ENCODE measurements at places on chromosomes 1 and 21.
A peak's percentile ranks its signal among the peaks of the same experiment; 100 is the strongest.

DNA sequence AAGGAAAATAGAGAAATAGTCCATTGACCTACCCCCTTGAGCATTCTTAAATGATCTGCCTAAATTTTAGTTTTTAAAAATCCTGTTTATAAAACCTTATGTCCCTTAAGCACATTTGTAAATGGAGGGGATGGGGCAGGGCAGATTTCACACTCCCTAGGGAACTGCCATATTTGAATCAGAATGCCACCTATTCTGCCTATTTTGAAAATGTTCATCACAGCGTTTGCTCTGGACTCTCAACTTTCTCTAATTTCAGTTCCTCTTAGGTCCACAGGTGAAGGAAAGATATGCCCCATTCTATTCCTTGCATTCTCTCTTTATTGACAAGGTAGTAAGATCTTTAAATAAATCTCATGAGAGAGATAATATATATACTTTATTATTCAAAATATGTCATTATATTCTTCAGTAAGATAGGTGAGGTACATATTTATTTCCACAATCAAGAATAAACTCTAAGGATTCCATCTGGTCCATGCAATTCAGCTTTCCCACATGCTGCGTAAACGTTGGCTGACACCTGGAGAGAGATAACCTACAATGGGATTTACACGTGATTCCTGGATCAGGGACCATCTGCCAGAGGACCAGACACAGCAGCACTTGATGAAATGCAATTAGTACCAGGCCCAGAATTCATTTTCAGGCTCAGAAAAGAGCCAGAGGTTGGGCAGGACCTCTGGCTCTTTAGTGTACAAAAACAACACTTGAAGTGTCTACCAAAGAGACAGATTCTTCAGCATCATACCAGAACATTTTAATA is 1.2 kb upstream of the LPGAT1 start:
- DNase-seq: no peak

DNA sequence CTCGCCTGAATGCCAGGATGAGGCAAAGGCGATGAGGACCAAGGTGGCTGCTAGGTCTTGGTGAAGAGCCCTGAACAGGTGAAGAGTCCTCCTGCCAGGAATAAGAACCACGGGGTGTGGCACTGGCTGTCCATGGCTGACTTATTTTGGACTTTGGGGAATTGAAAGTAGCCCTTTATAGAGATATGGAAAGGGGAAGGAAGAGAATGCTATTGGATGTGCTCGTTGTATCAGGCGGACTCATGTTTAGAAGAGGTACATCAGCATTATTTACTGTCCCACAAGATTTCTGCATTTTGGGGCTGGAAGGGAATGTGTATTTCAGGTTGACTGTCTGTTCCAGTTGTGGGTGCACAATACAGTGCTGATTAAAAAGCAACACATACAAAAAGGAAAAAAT is 465.8 kb downstream of the DSCAM start:
- DNase-seq: no peak

GRCh38 chr1:168638884-168639283 is 62.5 kb downstream of the XCL1 start:
- no peak for DNase-seq

DNA sequence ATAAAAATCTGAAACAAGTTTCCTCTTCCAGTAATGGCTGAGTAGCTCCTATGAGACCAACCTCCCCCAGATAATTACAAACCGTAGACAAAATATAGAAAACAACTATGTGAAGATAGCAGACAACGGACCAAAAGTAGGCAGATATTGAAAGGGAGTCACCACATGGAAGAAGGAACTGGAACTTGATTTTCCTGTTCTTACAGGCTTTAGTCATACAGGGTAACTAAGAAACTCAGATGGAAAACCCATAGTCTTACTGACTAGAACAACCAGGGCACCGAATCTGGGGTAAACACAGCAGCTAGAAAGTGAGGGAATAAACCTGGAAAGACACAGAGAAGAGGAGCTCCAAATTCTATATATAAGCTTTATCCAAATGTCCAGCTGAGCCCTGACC is 26.0 kb downstream of the LMX1A start:
- no peak for DNase-seq

- no peak for DNase-seq
Observed at GRCh38 chr21:32732544-32732943, 4.7 kb upstream of the SYNJ1 start.

- DNase-seq: peak; percentile 91
Observed at GRCh38 chr21:42080788-42081083, 9.6 kb downstream of the UMODL1 start.

- DNase-seq: no peak
Observed at GRCh38 chr1:158932171-158932570, 819 bp downstream of the PYHIN1 start.

- no peak for DNase-seq
Observed at GRCh38 chr1:207999972-208000371, 89.0 kb upstream of the CD34 start.

- DNase-seq: no peak
Observed at GRCh38 chr1:93440272-93440671, 7.6 kb upstream of the FNBP1L start.

DNA sequence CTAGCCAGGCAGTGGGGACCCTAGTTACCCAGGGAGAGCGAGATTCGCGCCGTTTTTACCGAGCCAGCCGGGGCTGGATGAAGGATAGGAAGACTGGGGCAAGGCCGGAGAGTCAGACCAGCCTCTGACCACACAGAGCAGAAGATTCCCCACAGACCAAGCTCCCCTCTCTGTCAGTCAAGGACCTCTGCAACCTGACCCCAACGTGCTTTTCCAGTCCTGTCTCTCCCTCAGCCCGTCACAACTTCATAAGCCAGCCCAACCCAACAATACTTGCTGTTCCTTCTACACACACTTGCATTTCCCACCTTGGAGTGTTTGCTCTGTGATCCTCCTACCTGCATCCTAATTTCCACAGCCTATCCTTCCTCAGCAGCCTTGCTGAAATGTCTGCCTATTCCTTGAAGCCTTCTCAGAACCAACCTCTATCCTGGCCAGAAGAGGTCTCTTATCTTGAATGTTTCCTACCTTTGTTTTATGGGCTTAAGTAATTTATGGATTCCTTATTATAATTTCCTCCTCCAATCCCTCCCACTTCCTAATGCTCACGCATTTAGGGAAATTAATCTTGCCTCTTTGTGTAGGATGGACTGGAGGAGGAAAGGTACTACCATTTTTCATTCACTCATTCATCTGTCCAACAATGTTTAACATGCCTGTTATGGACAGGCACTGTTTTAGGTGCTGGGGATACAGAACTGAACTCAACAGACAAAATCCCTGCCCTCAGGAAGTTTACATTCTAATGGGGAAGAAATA is at the start of gene GSTM3:
GSTM3 (minus strand) TSS at position 424 of the 759 bp plus-strand sequence. CDS start 751 bp downstream, outside the sequence.
- no peak for DNase-seq

DNA sequence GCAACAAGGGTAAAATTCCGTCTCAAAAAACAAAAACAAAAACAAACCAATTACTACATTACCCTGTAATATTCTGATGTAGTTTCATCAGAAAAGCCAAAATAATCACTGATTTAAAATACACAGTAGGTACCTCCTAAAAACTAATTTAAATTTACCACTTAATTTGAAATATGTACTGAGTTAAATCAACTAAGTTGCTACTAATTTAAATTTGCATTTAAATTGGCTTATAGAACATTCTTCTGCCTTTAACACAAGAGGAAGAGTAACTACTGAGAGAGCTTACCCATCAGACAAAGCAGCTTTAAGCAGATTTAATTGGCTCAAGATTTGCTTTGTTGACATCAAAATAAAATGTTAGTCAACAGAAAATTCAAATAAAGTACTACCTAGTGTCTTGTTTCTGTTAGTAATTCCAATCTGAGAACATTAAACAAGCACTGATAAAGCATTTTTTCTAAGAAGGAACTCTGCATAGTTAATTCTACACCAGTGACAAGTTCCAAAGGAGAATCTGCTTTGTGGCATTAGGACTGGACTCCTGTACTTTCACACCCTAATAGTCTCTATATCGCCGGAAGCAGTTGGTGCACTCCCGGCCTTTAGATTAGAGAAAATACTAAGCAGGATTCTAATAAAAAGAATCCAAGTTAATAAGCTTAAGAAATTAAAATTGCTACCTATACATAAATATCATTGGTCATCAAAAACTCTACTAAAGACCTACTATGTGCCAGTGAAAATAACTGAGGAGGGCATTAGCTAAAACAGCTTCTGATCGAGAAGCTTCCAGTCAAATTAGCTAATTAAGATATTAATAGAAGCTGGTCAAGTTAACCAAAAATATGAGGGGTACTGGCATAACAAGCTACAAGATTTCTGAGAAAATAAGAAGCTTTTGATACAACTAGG is 8.4 kb downstream of the LUZP1 start:
- DNase-seq: no peak

- peak; percentile 43 for DNase-seq
Observed at GRCh38 chr1:160162931-160163330, 11.5 kb downstream of the ATP1A4 start.

DNA sequence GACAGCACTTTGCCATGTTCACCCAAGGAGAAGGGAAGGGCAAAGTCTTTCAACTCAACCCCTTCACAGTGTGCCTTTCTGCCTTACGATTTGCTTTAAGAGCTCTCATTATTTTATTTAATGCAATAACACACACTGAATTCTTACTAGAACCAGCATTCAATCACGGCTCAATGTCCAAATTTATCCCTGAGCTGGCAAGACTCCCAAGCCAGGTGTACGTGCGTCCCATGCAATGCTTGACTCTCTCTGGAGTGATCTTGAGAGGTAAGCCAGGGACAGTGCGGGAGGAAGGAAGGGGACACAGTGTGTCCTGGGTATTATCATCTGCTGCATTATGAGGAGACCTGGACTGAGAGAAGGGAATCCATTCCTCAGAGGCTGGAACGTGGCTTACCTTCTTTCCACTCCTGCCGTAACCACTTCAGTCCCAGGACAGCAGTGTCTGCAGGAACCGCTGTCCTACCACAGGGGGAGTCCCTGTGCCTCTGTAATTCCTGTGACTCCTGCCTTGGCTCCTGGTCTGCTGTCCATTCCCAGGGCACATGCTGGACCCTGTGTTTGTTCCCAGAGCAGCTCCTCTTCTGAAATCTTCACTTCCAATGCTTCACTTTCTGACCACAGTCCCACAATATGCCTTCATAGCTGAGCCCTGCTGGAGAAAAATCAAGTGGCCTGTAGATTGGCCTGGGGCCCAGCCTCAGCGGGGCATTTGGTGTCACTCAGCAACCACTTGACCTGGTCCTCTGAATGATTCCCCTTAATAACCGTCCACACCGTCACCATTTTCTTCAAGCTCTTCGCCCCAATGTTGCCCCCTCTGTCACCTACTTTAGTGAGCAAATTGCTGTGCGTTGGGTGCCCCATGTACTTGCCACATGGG is 28.6 kb upstream of the STUM start:
- no peak for DNase-seq

GRCh38 chr21:14366998-14367397 is 15.9 kb downstream of the HSPA13 start:
- peak; percentile 32 for DNase-seq

GRCh38 chr1:1307261-1307922 is 338 bp downstream of the ACAP3 start:
- peak; percentile 17 for DNase-seq

GRCh38 chr1:175472464-175472863 is 270.9 kb downstream of the TNR start:
- DNase-seq: no peak

GRCh38 chr1:44227211-44227610 is 13.9 kb downstream of the DMAP1 start:
- peak; percentile 37 for DNase-seq

DNA sequence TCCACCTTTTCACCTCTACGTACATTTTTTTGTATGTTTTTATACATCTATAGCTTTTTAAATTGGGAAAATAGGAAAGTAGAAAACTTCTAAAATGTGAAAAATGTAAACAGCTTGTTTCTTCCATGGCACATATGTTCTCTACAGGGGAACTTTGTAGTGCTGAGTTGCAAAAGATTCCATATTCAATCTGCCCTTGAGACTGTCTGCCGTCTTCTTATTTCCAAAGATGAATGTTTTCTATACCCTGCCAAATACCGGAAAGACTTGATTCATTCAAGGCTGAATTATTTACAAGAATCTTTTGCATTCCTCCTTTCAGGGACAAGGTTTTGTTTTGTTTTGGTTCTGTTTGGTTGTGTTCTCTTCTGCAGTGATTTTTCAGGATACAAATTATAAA is 1334.5 kb upstream of the ADGRL4 start:
- DNase-seq: no peak

DNA sequence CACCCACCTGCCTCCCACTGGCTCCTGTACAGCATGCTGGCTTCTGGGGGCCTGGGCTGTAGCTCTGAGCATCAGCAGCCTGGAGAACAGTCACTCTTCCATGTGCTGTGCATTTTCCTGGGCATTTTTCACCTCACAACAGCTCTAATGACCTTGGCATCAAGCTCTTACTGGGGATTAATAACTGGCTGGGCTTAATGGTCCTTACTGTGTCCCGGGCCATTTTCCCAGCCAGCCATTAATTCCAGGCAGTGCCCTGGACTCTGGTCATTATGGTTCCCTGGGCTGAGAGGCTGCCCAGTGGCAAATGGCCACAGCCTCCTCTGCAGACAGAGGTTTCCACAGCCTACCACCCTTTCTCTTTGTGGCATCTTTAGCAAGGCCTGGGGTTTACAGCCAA is 171.8 kb downstream of the ST6GALNAC5 start:
- no peak for DNase-seq

DNA sequence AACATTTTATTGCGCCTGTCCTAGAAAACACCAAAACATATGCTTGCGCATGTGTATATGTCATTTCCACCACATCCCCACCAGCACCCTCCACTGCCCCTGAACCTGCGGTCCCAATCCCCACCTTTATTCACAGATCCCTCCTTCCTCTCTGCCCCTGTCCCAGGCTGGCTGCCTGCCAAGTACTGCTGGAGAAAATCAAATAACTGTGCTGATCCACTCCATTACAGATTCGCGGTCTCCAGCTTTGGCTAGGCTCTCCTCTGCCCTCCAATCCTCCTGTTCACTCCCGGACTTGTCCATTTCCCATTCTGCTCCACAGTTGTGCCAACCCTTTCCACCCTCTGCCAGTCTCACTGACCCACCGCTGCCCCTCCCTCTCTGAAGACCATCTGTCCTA is 59.3 kb upstream of the GJB5 start:
- no peak for DNase-seq

DNA sequence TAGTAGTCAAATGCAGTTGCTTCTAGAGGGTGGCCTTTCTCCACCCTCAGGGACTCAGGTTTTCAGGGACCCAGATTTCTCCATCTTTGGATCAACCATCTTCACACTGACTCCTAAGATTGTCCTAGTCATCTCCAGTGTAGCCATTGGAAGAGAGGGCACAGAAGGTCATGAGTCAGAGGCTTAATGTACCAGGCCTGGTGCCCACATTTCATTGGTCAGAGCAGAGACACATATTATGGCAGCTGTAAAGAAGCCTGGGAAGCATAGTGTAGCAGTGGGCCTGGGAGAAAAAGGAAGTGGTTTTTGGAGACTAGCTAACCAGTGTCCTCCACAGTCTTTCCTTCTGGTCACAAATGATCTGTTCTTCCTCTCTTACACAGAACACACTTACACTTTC is 122.5 kb downstream of the GIPC2 start:
- no peak for DNase-seq

- DNase-seq: no peak
Observed at GRCh38 chr1:228013935-228014930, 7.4 kb downstream of the WNT3A start.
